ENCODE measurements at places on chromosomes 2 and 18.

DNA sequence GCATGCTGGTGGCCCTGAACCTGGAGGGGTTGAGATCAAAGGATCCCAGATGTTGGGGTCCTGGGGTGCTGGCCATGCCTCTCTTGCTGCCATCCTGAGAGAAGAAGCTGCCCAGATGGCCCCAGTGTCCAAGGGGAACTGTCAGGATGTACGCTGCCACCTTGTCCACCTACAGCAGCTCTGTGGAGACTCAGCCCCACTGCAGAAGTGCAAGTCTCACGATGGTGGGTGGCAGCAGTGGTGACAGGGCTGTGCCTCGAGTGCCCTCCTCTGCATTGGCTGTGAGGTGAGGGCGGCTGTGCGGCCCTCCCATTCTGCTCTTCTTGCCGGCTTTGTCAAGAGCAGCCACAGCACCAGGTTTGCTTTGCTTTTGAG lies 24.7 kb downstream of the ODC1 start:
- no peak for DNase-seq

DNA sequence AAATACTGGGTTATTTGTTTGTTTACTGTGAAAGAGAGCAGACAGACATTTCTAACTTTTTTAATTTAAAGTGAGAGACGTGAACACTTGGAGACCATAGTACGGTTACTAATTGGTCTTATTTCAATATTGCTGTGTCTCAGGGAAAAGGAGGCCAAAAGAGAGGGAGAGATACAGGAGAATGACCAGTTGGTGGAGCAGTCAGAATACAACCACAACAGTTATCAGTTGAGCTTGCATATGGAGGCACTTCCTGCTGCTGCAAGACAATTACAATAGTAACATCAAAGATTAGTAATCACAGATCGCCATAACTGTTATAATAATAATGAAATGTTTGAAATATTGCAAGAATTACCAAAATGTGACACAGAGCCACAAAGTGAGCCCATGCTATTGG lies 58.2 kb downstream of the TWSG1 start:
- no peak for DNase-seq

- DNase-seq = peak; percentile 42
Measured at GRCh38 chr2:219119422-219120043, 41.1 kb downstream of the NHEJ1 start.

GRCh38 chr2:4130651-4131050 lies 427.3 kb downstream of the DCDC2C start:
- DNase-seq = no peak

DNA sequence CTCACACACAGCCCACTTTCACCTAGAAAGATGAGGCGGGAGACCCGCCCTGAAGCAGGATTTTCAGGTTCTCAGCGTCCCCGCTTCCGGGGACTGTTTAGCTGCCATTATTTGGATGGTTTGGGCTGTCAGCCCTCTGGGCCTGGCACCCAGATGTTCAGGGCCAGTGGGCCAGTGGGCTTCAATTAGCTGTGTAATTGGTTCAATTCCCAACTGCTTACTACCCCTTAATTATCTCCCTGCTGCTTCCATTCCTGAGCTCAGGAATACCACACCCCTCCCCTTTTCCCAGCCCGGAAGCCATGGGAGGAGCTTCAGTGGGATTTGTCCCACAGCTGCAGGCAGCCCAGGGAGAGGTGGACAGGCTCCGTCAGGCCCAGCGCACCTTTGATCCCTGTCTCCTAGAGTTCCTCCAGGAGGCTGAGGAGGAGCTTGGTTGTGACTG lies 114.1 kb upstream of the MYCN start:
- no peak for DNase-seq

DNA sequence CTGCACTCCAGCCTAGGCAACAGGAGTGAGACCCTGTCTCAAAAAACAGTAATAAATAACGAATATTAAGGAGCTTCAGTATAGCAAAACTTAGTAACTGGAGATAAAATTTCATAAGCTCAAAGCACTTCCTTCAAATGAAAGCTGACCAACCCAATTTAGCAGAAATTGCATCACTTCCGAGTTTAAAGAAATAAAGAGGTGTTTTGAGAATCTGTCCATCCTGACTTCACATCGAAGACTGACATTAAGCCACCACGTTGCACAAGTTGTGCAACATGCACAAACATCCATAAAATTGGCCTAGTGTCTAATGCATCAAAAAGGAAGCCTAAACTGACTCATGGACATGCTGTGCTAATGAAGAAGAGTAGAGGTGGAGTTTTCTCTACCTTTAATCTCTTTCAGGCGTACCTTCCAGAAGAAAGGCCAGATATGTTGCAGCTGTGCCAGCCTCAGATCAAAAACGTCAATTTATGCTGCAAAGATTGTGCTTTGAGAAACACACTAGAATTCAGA lies 7.7 kb upstream of the DSG3 start:
- DNase-seq = no peak

DNA sequence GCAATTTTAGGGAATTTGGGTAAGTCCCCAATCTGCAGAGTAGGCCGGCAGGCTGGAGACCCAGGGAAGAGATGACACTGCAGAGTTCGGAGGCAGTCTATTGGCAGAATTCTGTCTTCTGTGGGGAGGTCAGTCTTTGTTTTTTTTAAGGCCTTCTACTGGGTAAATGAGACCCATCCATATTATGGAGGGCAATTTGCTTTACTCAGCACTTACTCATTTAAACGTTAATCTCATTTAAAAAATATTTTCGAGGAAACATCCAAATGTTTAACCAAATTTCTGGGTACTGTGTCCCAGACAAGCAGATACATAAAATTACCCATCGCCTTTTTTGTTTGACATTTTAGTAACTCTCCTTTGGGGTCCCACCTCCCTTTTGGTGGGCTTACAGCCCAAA lies 139.5 kb downstream of the IRS1 start:
- no peak for DNase-seq

- DNase-seq = no peak
Measured at GRCh38 chr2:151638191-151638933, 95.9 kb downstream of the NEB start.

- DNase-seq = no peak
Measured at GRCh38 chr2:138707392-138708074, 72.7 kb downstream of the NXPH2 start.

DNA sequence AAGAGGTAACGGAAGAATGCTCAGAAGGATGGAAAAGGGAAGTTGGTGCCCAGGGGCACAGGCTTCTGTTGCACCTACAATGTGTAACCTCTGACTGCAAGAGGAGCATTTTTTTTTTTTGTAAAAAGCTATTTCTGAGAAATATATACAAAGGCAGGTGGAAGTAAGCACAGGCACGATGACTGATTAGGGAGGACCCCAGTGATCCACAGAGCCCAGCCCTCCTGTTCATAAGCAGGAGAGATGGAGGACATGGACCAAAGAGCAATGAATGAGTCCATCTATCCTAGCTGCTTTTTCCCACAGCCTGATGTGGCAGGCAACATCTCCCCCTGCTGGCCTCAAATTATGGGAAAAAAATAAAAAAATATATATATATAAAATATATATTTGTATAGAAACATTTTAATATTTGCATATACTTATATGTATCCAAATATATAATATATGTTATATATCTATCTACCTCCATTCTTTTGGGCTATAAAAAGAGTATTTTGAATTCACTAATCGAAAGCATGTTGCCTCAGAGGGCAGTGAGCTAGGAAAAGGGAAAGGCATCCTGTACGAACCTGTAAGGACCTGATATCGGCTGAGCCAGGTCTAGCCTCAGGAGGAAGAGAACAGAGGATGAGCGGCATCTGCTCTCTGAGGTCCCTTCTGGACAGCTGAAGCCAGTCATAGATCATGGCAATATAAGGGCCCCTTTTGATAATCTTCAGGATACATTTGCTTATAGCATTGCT lies 166.0 kb upstream of the STK17B start:
- DNase-seq = no peak

- no peak for DNase-seq
Measured at GRCh38 chr2:147076634-147077033, 768.2 kb upstream of the ACVR2A start.

GRCh38 chr2:120271711-120272379 lies 19.2 kb downstream of the RALB start:
- DNase-seq = no peak

DNA sequence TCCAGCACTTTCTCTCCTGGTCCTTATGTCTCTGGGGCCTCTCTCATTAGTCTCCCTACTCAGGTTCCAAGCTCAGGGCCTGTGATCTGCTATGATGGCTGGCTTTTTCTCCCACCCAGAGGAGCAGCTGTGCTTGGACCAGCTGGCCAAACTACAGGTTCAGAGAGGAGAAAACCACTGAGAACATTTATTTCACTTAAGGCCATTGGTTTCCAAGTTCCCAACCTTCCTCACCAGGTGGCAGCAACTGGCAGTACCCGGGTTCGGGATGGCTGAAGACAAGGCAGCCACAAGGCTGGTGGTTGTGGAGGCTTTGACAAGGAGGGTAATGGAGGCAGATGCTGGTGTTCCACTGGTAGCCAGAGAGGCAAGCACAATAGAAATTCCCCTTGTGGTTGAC lies 29.9 kb upstream of the SELENOI start:
- DNase-seq = no peak

- no peak for DNase-seq
Measured at GRCh38 chr2:186346216-186346615, 139.8 kb upstream of the ZC3H15 start.

DNA sequence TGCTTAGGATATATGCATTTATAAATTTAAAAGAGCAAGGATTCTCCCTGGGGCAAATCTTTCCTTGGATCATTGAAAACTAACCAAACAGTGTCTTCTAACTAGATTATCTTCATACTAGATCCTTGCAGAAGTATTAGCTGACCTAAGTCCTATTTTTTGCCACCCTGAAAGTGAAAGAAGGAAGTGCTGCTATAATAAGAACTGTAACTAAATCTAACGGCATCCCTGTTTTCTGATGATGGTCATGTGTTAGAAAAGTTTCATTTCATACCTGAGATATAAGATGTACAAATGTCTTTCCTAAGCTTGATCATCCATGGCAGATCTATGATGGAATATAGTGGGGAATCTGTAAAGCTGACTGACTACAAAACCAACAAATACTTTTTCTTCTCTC lies 102.7 kb downstream of the MAP2 start:
- DNase-seq = no peak

GRCh38 chr2:19041434-19042041 lies 316.9 kb downstream of the OSR1 start:
- DNase-seq = no peak

DNA sequence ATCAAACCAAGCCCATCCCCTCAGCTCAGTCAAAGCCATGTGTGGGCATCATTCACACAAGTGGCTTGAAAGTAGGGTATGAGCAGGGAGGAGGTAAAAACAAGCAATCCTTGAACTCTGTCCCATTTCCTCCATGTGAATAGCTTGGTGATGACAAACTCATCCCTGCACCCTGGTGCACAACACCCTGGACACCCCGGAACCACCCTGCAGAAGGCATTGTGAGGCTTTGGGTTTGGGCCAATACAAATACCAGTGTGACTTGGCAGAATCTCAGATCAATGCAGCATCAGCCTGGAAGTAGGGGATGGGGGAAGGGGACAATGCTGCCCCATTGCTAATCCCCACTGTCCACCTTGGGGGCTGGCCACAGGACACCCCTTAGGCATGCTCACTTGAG lies 28.6 kb downstream of the TGFA start:
- DNase-seq = no peak

- no peak for DNase-seq
Measured at GRCh38 chr2:45450634-45451033, 160.4 kb downstream of the SRBD1 start.

GRCh38 chr2:134504586-134505336 lies 214.0 kb downstream of the TMEM163 start:
- no peak for DNase-seq

DNA sequence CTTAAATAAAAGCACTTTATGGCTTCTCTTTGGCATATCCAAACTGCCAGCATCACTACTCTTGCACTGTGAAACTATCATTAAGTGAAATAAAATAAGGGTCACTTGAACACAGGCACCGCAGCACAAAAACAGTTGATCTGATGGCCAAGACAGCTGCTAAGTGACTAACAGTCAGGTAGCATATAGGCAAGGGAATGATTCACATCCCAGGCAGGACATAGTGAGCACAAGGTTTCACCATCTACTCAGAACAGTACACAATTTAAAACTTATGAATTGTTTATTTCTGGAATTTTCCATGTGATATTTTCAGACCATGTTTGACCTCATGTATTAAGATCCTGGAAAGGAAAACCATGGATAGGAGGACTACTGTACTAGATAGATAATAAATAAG lies 214.2 kb downstream of the MREG start:
- DNase-seq = no peak

GRCh38 chr18:36532394-36532793 lies 234.9 kb downstream of the FHOD3 start:
- no peak for DNase-seq

- DNase-seq = no peak
Measured at GRCh38 chr2:27275211-27276150, at the start of gene DNAJC5G. Gene DNAJC5G, plus strand, starts transcription at chr2:27275433. Its CDS starts 1,296 bp downstream, at chr2:27276729.

DNA sequence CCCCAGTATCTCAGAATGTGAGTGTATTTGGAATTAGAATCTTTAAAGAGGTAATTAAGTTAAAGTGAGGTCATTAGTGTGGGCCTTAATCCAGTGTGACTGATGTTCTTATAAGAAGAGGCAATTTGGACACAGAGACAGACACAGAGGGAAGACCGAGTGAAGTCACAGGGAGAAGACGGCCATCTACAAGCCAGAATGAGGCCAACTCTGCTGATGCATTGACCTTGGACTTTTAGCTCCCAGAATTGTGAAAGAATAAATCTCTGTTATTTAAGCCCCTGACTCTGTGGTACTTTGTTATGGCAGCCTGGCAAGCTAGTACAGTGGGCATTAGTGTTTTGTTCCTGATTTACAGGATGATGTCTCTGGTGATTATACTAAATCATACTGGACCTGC lies 64.6 kb downstream of the LTBP1 start:
- DNase-seq = no peak

- DNase-seq = no peak
Measured at GRCh38 chr2:179017773-179018357, 32.1 kb downstream of the CCDC141 start.

All from renal cortex interstitium (tissue), 15 donors.